ENCODE measurements at places on chromosomes 11 and 22.

DNA sequence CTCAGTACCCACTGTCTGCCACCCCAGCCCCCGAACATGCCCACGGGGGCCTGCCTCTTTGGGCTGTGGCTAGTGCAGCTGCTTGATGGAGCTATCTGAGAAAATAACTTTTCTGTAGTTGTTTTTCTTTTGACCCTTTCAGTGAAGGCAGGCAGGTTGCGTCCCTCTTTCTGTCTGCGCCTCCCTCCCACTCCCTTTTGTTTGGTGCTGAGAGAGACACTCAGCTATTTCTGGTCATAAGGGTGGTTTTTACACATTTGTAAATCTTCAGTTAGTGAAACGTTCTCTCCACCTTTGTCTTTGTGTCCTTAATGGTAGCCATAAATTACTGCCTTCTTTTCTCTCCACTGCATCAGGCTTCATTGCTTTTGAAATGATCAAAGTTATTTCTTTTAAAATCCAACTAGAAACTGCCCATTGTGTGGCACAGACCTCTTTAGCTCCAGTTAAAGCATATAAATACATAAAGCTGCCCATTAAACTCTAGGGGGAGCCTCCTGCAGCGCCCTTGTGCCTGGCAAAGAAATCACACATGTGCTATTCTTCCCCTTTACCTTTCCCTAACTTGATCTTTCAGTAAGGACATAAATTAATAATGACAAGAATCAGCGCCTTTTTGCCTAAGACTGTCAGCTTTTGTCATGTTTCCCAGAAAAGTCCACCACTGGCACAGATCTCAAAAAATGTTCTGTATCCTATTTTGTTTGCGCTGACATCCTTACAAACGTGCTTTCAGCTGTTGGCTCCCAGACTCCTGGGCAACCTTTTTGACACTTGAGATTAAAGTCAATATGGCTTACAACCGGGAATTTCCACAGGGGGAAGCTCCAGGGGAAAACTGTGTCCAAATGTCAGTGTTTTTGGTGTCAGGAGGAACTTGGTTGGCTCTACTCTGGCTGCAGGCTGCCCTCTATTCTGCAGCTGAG, 1.7 kb upstream of the SCUBE2 start:
- DNase-seq: no peak

GRCh38 chr11:66981976-66982578, 7.0 kb downstream of the C11orf86 start:
- peak; percentile 17 for DNase-seq

DNA sequence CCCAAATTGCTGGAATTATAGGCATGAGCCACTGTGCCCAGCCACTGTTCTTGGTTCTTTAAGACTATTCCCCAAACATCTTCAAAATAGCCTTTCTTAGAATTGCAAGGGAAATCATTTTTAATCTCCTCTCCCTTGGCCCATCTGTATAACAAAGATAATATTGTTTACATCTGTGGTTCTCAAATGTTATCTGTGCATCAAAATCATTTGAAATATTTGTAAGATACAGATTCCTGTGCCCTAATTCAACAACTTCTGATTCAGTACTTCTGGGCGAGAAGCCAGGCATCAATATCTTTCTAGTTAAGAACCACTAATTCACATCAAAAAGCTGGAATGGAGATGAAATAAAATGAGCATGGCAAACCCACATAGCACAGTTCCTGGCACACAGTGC, 83.0 kb downstream of the TMPRSS5 start:
- DNase-seq: no peak

DNA sequence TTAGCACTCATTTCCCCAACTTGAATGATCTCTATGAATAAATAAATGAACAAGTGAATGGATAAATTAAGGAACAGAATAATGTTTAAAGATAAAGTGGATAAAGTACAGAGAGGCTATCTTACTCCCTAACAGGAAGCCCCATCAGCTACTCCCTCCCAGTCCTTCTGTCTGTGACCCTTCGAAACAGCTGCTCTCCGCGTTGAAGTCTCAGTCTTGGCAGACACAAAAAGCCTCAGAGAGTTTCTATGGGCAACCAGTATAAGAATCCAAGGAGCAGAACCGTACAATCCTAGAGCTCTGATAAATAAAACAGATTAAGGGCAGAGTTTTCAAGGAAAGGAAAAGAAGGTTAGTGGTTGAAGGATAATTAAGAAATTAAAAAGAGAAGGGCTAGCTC, 35.0 kb downstream of the GUCY1A2 start:
- no peak for DNase-seq

DNA sequence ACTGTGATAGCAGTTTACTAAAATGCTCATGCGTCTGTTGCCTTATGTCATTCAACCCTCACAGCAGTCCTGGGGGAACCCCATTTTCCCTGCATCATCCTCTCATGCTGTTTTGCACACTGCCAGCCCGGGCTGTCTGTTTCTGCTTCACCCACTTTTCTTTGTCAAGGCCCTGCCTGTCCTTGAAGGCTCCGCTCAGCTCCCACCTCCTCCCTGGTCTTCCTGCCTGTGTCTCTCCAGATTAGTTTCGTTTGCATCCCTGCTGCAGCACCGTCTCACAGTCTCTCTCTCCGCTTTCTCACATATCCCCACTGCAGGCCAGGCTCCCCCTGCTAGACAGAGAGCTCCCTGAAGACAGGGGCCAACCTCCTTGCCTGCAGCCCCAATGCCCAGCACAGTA, 29.9 kb downstream of the SERPINH1 start:
- DNase-seq: no peak

GRCh38 chr11:113778111-113778910, 1.3 kb upstream of the CLDN25 start:
- DNase-seq: no peak

DNA sequence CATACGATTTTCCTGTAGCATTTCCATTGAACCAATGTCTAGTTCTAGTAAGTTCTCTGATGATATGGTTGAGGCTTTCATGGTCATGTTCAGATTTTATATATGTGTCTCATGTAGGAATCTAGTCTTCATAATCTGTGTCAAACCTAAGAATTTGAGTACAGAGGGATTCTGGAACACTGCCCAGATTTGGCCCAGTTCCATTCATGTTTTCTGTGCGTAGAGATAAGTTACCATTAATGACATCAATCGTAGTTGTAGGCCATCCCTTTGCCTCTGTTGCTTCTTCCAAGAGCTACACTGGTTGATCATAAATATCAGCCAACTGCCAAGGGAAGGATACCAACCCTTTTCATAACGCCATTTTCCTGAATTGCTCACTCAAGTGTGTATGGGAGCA, 23.3 kb downstream of the ST3GAL4 start:
- no peak for DNase-seq

GRCh38 chr11:2759228-2760195, 59.7 kb upstream of the KCNQ1OT1 start:
- no peak for DNase-seq

DNA sequence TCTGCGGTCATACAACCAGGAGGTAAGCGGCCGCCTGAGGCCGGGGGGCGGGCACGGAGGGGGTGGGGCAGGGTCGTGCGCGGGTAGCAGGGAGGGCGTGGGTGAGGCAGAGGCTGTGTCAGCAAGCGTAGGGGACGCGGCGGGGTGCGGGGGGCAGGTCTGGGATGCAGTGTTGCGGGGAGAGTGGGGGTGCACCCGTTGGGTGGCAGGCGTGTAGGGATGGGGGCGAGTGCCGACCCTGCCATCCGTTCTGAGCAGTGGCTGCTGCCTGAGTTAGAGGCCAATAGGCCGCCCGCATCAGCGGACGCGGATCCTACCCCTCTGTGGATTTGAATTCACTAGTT, 1.4 kb downstream of the RIC8A start:
- no peak for DNase-seq

DNA sequence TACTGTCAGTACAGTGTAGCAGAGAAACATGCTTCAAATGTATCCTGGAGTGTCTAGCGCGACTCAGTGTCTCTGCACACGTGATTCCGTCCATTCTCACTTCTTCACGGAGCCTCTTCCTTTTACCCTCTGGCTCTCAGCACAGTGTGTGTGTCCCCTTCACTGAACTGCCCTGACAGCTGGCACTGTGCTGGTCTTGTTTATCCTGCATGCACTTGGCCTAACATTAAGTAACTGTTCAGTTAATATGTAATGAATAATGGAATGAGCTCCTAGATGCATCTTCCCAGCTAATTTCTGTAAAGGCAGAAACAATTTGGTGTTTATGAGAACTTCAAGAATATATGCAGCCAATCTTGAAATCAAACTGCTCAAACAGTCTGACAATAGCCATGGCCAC, 44.4 kb downstream of the KMT5B start:
- DNase-seq: no peak

- peak; percentile 75 for DNase-seq
Observed at GRCh38 chr22:23716811-23717801, 26.3 kb downstream of the RGL4 start.

GRCh38 chr11:61362542-61362875, 335 bp downstream of the TMEM138 start:
- peak; percentile 19 for DNase-seq

DNA sequence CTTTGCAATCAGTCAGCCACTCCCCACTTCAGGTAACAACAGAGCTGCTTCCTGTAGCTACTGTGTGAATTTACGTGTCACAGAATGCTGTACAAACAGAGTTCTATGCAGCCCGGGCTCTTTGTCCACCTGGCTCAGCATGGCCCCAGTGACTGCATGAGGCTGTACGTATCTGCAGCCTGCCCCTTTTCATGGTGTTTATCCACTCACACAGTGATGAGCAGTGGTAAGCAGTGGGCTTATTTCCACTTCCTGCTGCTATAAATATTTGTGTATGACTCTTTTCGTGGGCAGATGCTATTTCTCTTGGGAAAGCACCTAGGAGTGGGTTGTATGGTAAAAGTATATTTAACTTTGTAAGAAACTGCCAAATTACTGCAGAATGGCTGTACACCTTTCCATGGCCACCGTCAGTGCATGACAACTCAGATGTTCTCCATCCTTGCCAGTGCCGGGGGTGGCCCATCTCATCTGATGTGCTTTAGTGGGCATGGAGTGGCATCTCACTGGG, 43.3 kb downstream of the MYEOV start:
- no peak for DNase-seq

- DNase-seq: no peak
Observed at GRCh38 chr11:30365793-30366517, 43.1 kb downstream of the ARL14EP start.

GRCh38 chr11:133388975-133389568, 143.2 kb downstream of the OPCML start:
- no peak for DNase-seq

- no peak for DNase-seq
Observed at GRCh38 chr11:19589567-19590260, 122.9 kb upstream of the NAV2 start.

DNA sequence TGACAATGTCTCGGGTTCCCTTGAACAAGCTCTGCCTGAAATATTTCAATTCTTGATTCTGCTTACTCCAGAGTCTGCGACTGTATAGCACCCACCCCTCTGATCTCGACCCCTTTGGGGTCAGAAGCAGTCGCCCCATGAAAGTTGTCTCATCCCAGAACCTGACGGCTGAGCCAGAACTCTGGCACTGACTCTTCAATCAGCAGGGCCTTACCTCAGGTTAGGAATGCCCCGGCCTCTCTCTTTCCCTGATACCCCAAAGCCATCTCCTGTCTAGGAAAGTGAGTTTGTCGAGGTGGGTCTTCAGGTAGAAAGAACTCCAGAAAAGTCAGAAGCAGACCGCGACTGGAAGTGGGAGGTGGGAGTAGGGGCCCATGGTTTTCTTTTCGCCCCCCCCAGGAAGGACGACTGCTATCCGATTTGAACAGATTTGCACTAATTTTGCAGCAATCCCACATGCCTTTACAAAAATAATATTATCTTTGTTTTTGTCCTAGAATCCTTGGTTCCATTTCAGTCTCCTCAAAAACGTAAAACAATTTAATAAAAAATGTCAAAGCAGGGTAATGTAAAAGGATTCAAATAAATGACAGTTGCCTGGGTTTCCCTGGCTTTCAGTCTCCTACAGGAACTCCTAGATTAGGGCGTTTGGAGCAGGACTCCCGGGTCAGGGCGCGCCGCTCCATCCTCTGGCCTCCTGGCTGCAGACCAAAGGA, 898 bp upstream of the ROBO3 start:
- DNase-seq: no peak

DNA sequence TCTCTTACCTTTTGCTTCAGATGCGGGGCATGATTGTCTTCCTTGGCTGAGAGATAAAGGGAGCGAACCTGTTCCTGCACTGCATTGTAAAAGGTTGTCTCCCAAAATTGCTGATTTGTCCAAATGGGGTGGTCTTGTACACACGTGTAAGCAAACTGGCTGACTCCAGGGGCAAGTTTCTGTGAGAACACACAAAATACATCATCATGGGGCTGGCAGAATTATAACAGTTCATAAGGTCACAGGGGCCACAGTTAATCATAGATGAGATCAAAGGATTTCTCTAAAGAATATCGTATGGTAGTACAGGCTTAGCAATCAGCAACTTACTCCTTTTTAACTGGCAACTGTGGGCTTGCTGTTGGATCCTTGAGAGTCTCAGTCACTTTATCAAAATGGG, 194.3 kb downstream of the SWAP70 start:
- DNase-seq: no peak

DNA sequence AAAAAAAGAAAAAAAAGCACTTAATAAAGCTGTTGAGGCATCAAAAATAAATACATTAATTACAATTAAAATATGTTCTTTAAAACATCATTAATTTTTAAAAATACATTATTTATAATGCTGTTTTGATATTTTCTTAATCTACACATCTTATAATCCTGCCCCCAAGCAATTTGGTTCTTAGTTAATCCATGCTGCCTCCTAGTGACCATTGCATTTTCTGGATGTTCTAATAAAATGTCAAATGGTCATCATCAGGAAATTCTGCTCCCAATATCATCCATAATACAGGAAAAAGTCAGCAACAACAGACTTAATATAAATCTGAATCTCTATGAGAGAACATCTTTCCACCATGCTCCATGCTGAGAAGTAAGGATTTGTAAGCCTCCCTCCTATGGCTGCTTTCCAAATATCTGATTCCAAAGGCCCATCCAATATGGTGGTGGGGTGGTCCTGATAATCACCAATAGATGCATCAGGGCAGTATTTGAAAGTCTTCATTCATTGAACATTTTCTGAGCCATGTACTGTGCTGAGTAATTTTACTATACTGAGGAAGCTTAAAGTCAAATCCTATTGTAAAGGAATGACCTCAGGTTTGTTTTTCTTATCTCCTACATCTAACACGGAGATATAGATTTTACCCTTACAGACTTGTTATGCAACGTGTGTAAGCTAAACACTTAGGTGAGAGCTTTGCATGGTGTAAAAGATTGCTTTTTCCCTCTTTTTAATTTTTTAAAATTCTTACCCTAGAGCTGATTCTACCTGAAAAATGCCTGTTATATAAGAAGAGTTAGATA, 124.7 kb upstream of the BMAL1 start:
- DNase-seq: no peak

- peak; percentile 39 for DNase-seq
Observed at GRCh38 chr22:30605449-30606110, 1.4 kb upstream of the TCN2 start.

Measured in activated gamma-delta T cell treated with Interleukin-2 at 50 U/mL for 16 hours (primary cell).